ENCODE measurements at places on chromosomes 16 and 17. TPM values are rescaled to one million over a fixed set of nuclear protein-coding genes. Genes with fewer than 3 reads are reported as not detected.

DNA sequence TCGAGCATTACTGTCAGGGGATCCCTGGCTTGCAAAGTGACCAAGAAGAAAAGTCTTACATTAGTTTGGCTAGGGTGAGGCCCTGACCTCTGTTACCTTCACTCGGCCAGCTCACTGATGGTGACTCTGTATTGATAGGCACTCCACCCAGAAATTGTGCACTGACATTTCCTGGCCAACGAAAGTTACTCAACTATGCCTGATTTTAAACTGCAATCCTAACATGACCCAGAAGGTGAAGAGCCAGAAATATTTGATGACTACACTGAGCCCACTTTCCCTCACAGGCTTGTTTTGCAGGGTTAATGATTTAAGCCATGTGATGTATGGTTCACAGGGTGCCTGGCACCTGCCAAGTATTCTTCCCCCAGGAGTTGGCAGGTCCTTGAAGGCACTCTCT, 208.2 kb upstream of the MAF start:
- no peaks in the 10 kb centered on the region for H3K27me3 ChIP-seq
- DNase-seq, result no peak
- no peak overlapping the region for H3K27ac ChIP-seq
- H3K4me3 ChIP-seq, result no peak overlapping the region
- no peaks in the 10 kb centered on the region for H3K36me3 ChIP-seq

DNA sequence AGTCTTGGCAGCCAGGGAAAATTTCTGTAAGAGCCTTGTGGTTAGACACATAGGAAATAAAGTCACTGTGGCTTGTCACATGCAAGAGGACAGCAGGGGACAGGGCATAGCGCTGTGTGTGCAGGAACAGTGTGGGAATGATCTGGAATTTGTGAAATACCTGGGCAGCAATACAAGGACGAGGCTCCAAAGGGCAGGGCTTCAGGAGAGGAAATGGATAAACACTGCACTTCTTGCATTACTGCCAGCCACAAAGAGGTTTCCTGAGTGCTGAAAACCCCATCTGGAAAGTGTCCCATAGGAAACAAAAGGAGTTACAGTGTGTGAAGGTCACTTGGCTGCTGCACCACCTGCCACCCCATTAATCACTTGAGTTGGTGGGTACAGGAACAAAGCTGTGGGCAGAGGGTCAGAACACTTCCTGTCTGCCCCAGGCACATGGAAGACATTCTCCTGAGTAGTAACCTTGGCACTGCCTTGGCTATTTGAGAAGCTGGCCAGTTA, 12.1 kb upstream of the HP start:
- H3K4me1 ChIP-seq, result peaks cover 5% of the 10 kb centered on the region
- no peaks in the 10 kb centered on the region for H3K36me3 ChIP-seq

DNA sequence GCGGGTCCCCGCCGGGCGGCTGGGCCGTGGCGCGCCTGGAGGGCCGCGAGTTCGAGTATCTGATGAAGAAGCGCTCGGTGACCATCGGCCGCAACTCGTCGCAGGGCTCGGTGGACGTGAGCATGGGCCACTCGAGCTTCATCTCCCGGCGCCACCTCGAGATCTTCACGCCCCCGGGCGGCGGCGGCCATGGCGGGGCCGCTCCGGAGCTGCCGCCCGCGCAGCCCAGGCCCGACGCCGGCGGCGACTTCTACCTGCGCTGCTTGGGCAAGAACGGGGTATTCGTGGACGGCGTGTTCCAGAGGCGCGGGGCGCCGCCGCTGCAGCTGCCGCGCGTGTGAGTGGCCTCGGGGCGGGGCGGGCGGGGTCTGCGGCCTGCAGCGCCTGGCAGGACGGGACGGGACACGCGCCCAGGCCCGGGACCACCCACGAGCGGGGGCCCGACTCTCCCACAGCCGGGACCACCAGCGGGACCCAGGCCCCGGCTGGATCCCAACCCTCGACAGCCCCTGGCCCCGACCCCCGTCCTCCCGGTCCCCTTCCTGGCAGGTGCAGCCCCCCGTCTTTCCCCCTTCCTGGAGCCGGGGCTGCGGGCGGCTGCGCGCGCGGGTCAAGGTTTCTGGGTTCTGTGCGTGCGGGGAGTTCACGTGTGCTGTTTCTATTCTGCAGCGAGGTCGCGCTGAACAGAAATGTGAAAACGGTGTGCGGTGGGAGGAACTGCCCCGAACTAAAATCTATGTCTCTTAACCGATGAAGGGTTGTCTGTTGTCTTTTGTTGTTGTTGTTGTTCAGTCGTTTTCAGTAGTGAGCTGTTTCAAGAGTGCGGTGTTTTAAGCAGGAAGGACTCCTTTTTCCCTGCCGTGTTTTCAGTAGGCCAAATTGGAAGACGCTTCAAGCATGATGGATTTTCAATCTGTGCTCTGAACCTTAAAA, 705 bp downstream of the FOXK2 start:
- no peaks in the 10 kb centered on the region for H3K27me3 ChIP-seq
- no peak for DNase-seq
- peak overlapping the region; percentile 80 for H3K27ac ChIP-seq
- peak overlapping the region; percentile 88 for H3K4me3 ChIP-seq
- peaks cover 10% of the 10 kb centered on the region for H3K4me1 ChIP-seq

GRCh38 chr16:56067406-56067805, 123.9 kb upstream of the GNAO1 start:
- no peaks in the 10 kb centered on the region for H3K36me3 ChIP-seq
- DNase-seq, result no peak
- H3K4me1 ChIP-seq, result no peaks in the 10 kb centered on the region
- H3K27me3 ChIP-seq, result no peaks in the 10 kb centered on the region

DNA sequence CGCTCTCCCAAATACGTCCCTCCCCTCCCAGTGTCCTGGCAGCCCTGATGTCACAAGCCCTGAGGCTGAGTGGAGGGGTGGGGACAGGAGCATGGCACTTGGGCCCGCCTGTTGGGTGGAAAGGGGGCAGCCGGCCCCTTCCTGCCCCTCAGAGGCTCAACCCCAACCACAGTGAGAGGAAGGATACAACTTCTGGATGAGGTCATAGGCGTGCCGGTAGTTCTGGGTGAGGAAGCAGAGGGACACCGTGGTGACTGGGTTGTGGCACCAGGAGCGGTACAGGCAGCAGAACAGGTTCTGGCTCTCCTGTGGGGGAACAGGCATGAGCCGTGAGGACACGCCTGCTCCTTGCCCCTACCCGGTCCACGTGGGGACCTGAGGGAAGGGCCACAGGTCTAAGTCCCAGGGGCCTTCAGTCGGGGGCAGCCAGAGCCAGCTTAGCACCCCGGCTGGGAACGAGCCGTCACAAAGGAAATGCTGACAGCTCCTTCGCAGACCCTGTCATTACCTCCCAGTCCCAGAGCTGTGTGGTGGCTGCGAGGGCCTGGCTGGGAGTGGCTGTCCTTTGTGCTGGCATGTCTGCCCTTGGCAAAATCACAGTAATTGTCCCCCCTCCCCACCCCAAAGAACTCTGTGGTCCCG, 11.2 kb upstream of the MTSS2 start:
- DNase-seq, result no peak
- no peak overlapping the region for H3K4me3 ChIP-seq
- H3K36me3 ChIP-seq, result peaks cover 34% of the 10 kb centered on the region

DNA sequence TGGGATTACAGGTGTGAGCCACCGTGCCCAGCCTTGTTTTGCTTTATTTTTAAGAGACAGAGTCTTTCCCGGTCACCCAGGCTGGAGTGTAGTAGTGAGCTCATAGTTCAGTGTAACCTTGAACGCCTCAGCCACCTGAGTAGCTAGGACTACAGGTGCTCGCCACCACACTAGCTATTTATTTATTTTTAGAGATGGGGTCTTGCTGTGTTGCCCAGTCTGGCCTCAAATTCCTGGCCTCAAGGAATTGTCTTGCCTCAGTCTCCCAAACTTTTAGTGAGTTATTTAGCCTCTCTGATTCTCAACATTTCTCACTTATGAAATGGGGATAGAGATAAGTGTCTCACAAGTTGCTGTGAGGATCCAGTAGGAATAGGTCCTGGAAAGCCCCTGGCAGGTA, 21.7 kb downstream of the FZD2 start:
- H3K4me3 ChIP-seq, result no peak overlapping the region
- H3K27me3 ChIP-seq, result no peaks in the 10 kb centered on the region
- no peaks in the 10 kb centered on the region for H3K4me1 ChIP-seq
- no peak overlapping the region for H3K27ac ChIP-seq
- DNase-seq, result no peak

GRCh38 chr16:2724088-2724676, 4.2 kb upstream of the PRSS27 start:
- H3K4me1 ChIP-seq, result no peaks in the 10 kb centered on the region
- no peaks in the 10 kb centered on the region for H3K27me3 ChIP-seq
- H3K27ac ChIP-seq, result no peak overlapping the region

DNA sequence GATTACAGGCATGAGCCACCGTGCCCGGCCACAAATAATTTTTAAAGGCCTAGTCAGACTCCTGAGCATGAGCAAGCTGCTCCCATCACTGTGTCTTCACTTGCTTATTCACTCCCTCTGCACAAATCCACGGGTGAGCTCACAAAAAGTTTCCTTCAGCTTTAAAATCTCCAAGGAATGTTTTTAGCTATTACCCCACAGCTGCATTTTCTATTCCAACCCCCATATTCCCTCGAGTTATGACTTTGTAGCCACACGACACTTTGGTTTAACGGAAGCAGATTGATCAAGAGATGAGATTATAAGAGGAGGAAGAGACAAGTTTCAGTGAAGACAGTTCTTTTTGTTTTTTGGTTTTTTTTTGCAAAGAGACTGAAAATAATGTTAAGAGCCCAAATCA, 49.1 kb upstream of the SLC25A19 start:
- H3K27ac ChIP-seq, result peak overlapping the region; percentile 65
- no peaks in the 10 kb centered on the region for H3K27me3 ChIP-seq
- peaks cover 78% of the 10 kb centered on the region for H3K4me1 ChIP-seq
- no peak for DNase-seq
- no peak overlapping the region for H3K4me3 ChIP-seq

GRCh38 chr16:71345031-71345430, 13.5 kb upstream of the CALB2 start:
- peaks cover 2% of the 10 kb centered on the region for H3K27me3 ChIP-seq
- no peak overlapping the region for H3K4me3 ChIP-seq
- no peak for DNase-seq
- H3K36me3 ChIP-seq, result no peaks in the 10 kb centered on the region

GRCh38 chr17:2903193-2903974, 107.1 kb downstream of the RAP1GAP2 start:
- H3K27me3 ChIP-seq, result peaks cover 13% of the 10 kb centered on the region
- no peaks in the 10 kb centered on the region for H3K4me1 ChIP-seq
- H3K27ac ChIP-seq, result no peak overlapping the region

DNA sequence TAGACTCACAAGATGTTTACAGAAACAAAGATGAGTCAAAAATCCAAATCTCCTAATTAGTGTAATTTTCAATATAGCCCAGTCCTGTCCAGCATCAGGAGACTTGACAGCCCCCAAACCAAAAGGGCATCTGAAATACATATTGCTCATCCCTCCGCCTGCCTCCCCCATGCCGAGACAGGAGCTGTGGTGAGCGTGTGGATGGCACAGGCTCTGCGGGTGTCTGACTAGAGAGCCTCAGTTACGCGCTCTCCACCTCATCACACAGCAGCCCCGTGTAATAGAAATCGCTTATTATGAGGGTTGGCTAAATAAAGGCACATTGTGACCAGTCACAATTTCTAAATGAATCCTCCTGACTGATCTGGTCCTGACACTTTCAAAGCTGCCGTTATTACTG, 43.1 kb upstream of the CBLN1 start:
- no peaks in the 10 kb centered on the region for H3K4me1 ChIP-seq
- H3K4me3 ChIP-seq, result no peak overlapping the region
- no peaks in the 10 kb centered on the region for H3K36me3 ChIP-seq
- H3K27me3 ChIP-seq, result no peaks in the 10 kb centered on the region

- H3K27ac ChIP-seq, result no peak overlapping the region
- DNase-seq, result no peak
- H3K27me3 ChIP-seq, result no peaks in the 10 kb centered on the region
- no peak overlapping the region for H3K4me3 ChIP-seq
- H3K4me1 ChIP-seq, result no peaks in the 10 kb centered on the region
Observed at GRCh38 chr17:43449470-43450248, 34.1 kb upstream of the DHX8 start.

DNA sequence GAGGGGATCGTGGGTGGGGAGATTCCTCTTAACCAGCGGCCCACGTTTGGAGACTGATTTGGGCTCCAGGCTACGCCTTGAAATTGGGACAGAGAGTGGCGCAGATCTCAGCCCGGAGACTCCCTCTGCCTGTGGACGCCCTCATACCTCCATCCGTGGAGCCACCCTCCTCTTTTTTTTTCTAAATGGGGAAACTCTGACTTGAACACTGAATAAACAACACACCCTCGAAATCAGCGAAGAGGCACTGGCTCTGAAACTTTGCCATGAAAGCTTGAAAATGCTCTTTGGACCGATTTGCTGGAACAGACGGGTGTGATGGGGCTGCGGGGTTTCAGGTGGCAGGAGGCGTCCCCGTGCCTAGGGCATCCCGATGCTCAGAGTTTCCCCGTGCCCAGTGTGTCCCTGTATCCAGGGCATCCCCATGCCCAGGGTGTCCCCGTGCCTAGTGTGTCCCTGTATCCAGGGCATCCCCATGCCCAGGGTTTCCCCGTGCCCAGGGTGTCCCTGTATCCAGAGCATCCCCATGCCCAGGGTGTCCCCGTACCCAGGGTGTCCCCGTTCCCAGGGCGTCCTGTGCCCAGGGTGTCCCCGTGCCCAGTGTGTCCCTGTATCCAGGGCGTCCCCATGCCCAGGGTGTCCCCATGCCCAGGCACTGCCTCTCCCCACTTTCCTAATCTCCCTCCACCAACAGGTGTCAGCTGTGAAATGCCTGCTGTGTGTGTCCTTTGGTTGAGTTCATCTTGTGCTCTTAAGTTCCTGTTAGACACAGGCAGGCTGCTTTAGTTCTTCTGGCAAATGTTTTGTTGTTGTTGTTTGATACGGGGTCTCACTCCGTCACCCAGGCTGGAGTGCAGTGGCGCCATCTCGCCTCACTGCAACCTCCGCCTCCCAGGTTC, 187.0 kb downstream of the SEC14L1 start:
- H3K27ac ChIP-seq, result no peak overlapping the region
- no peaks in the 10 kb centered on the region for H3K27me3 ChIP-seq
- peaks cover 84% of the 10 kb centered on the region for H3K4me1 ChIP-seq
- H3K36me3 ChIP-seq, result no peaks in the 10 kb centered on the region
- no peak overlapping the region for H3K4me3 ChIP-seq
- peak; percentile 33 for DNase-seq

GRCh38 chr17:4696437-4696805, 7.5 kb downstream of the PELP1 start:
- H3K27ac ChIP-seq, result no peak overlapping the region
- H3K36me3 ChIP-seq, result no peaks in the 10 kb centered on the region
- no peak for DNase-seq
- H3K4me3 ChIP-seq, result no peak overlapping the region

GRCh38 chr17:17713839-17714238, 32.6 kb downstream of the RAI1 start:
- H3K4me3 ChIP-seq, result no peak overlapping the region
- no peaks in the 10 kb centered on the region for H3K27me3 ChIP-seq
- H3K27ac ChIP-seq, result peak overlapping the region; percentile 49
- H3K36me3 ChIP-seq, result no peaks in the 10 kb centered on the region
- no peak for DNase-seq
- H3K4me1 ChIP-seq, result peaks cover 67% of the 10 kb centered on the region

GRCh38 chr17:7932483-7932891, 481 bp downstream of the CNTROB start:
- H3K4me1 ChIP-seq, result peaks cover 42% of the 10 kb centered on the region
- no peak for DNase-seq
- H3K4me3 ChIP-seq, result peak overlapping the region; percentile 79
- H3K27ac ChIP-seq, result peak overlapping the region; percentile 65
- peaks cover 44% of the 10 kb centered on the region for H3K36me3 ChIP-seq

Gene CACNG5
- not detected for total RNA-seq

Gene ERBB2
- 65.1 TPM for total RNA-seq

Gene CES3
- total RNA-seq, result 1.6 TPM

Gene NPIPB8
- 0.16 TPM for total RNA-seq

Gene ANKFN1
- total RNA-seq, result 1.8 TPM

Gene ADORA2B
- total RNA-seq, result 12.2 TPM

Gene PYDC1
- total RNA-seq, result not detected

Gene PCTP
- 22.9 TPM for total RNA-seq

Gene CD300LB
- total RNA-seq, result 1.6 TPM

Gene MSLN
- 55.5 TPM for total RNA-seq
